ENCODE measurements at places on chromosomes 5 and 9.

DNA sequence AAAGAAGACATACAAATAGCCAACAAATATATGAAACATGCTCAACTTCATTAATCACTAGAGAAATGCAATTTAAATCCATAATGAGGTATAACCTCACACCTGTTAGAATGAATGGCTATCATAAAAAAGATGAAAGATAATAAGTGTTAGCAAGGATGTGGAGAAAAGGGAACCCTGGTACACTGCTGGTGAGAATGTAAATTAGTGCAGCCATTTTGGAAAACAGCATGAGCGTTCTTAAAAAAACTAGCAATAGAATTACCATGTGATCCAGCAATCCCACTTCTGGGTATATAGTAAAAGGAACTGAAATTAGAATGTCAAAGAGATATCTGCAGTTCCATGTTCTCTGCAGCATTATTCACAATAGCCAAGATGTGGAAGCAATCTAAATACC, 64.2 kb upstream of the CEP78 start:
- DNase-seq: no peak

GRCh38 chr5:143850050-143850683, 38.2 kb downstream of the HMHB1 start:
- DNase-seq: no peak

GRCh38 chr5:6840136-6840793, 127.0 kb downstream of the TENT4A start:
- DNase-seq: no peak

DNA sequence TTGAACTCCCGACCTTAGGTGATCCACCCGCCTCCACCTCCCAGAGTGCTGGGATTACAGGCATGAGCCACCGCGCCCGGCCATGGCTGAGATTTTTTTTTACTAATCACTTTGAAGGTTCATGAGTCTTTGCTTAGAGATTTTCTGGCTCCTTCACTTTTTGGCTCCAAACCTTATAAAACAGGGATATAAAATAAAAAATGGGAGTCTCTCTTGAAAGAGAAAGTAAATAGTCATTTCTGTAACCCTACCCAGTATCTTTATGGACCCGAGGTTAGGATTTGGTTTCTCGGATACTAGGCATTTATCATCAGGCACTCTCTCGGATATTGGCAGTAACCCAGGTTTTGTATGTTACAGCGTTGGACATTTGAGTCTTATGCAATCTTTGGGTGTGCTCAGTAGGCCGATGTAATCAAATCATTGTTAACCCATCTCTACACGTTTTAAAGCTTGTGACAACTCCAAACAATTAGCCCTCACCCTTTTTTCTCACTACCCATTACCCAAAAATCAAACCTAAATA, 25.3 kb downstream of the STXBP1 start:
- no peak for DNase-seq

- no peak for DNase-seq
Observed at GRCh38 chr5:156591631-156592030, 258.5 kb upstream of the PPP1R2B start.

All from substantia nigra (tissue), 51 donors.